Activated CD8-positive, alpha-beta memory T cell treated with anti-CD3 and anti-CD28 coated beads, Interleukin-2, amount 50 U/mL, for 4 hours (primary cell): ENCODE measurements at places on chromosomes 2 and 18.

DNA sequence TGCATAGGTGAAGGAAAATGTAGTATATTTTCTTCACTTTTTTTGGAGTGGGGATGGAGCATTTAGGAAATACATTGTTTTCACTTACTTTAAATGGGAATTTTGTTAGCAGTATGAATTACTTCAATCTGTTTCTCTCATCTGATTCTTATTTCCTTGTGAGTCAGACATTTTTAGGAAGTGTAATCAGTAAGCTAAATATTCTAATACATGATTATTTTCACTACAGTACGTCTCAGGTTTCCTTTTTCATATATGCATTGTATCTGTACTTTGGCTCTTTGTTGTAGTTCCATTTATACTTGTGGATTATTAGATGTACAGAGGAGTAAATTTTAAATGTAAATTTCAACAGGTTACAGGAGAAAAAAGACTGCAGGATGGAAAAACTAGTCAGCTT, 27.9 kb downstream of the GPD2 start:
- no peak for DNase-seq

DNA sequence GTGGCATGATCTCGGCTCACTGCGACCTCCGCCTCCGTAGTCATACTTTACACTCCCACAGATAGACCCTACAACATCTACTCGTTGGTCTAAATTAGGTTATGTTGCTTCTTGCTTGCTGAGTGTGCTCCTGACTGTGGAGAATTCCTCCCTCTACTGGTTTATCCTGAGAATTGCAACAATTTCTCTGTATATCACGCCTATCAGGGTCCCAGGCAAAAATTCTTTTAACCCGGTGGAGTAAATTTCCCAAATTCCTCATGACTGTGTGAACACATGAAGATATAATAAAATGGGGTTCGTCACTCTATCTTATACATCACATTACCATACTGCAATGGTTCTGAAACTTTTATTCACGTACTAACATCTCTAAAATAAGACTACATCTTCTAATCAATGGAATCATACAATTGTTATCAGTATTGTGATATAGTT, 156.7 kb downstream of the EVA1A start:
- no peak for DNase-seq

DNA sequence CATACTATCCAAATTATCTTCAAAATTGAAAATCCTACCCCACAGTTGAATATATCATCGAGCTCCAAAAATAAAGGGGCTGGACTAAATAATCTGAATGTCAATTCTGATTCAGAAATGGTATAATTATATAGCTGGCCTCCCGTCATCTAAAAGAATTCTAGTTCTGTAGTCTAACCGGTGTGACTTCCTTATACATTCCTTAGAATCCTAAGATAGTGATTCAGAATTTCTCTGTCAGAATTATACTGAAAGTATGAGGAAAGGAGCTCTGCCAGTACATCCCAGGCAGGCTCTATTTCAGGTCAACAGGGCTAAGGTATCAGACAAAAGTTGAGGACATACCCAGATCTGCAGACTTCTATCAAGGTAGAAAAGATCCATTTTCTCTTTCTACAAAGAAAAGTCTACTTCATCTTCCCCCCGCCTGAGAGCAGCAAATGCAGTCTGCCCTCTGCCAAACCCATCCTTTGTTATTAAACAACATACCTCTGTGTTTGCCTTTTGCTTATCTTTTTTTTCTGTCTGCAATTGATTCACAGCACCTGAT, 128.5 kb downstream of the METTL4 start:
- no peak for DNase-seq

- DNase-seq: no peak
These were observed 221.0 kb downstream of the PID1 start for GRCh38 chr2:229050133-229050532.

DNA sequence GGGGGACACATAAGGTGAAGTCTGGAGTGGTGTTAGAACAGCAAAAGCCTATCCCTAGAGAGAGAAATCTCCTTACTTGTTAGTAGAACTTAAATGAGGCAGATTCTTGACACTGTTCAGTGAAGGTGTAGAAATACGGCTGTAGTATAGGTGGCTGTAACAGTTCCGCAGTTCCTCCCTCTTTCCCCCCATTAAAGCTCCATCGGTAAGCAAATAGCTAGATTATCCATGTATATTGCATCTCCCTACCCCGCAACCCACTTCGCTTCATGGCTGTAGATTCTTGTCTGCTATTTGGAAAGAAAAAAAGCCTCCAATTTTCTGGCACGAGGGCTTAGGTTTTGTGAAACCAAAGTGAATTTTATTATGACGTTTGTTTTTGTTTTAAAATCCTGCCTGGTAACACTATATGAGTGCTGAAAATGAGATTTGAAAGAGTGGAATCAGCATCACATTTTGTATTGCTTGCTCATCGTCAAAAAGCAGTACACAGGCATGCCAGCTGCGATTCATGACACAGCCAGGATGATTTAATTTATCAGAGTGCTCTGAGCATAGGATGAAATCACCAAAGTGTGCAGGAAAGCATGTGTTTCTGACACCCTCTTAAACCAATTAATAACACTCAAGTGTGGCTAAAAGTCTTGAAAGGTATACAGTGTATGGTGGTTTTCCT, 1.4 kb downstream of the FAM171B start:
- no peak for DNase-seq

DNA sequence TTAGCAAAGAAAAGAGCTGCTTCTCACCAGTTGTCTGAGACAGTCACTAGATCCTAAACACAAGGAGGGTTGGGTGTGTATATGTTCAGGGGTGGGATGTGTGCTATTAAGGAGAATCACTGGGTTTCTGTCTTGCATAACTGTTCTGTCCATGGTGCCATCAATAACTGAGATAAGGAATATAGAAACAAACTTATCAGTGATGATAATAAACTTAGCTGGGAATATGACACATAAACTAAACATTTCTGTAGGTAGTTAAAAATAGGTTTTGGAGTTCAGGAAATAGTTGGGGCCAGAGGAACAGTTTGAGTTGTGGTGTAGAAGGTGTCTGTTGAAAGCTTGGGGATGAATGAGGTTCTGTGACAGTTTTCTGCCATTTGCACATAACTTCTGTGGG, 17.4 kb downstream of the NAPG start:
- no peak for DNase-seq
